ENCODE measurements at places on chromosomes 7 and 10.

DNA sequence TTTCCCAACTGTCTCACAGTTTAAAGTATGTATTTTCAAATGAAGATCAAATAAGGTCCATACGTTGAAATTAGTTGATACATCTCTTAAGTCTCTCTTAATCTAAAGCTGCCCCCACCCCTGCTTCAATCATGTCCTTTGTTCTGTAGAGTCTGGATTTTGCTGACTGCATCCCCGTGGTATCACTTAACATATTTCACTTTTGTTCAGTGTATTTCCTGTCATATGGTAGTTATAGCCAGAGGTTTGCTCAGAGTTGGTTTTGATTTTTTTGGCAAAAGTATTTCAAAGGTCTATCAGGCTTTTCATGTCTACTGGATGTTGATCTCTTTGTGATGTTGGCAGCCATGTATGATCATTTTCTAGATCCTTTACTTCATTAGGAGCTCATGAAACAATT lies 54.4 kb upstream of the ARID5B start:
- no peak for DNase-seq

DNA sequence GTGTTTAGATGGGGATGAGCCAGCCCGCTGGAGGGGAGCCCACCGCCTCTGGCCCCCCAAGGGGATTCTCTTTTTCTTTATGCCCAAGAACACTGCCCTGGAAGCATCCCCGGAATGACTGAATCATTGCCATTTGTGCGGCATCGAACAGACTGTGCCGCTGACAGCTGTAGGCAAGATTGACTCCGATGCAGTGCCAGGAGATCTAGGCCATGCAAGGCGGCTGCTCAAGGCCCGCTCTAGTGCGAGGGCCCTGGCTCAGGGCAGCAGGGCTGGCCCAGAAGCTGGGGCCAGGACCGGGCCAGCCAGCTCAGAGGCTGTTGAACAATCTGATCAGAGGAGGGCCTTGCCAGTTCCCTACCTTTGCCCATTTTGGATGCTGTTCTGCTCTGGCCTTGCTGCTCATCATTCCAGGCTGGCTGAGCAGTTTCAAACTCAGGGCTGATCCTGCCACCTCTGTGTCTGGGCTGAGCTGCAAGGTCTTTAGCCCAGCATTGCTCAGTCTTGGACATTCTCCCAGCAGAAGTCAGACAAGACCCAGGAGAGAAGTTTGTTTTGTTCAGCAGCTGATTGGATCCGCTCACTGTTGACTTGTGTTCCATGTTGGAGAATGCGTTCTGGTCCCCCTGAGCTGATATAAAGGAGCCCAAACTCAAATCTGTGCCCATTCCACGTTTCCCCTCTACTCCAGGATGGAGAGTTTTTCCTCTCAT lies 485.3 kb upstream of the GALNT17 start:
- DNase-seq = no peak

GRCh38 chr10:131556897-131557495 lies 245.5 kb upstream of the TCERG1L start:
- no peak for DNase-seq

DNA sequence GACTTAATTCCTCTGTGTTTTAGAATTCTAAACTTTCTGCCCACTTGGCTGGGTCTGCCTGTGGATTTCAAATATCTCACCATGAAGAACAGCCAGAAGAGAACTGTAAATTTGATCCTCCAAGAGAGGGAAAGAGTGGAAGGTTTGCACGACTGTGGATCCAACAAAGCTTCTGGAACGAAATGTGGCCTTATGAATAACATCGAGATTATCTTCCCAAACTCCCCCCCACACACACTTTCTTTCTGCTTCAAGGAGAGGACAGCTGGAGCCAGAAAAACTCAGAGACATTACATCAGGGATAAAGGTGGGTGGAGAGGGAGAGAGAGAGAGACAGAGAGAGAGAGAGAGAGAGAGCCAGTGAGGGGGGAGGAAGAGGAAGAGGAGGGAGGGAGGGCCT lies 570.1 kb upstream of the MGMT start:
- DNase-seq = no peak

DNA sequence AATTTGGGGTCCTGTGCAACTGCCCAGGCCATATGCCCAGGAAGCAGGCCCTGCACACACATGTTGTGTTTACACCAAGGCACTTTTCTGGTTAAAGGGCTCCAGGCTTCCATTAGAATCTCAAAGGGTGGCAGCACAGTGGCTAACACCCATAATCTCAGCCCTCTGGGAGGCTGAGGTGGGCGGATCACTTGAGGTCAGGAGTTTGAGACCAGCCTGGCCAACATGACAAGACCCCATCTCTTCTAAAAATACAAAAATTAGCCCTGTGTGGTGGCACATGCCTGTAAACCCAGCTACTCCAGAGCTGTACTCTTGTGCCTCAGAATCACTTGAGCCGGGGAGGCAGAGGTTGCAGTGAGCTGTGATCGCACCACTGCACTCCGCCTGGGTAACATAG lies 53.6 kb downstream of the SPOCK2 start:
- DNase-seq = no peak

DNA sequence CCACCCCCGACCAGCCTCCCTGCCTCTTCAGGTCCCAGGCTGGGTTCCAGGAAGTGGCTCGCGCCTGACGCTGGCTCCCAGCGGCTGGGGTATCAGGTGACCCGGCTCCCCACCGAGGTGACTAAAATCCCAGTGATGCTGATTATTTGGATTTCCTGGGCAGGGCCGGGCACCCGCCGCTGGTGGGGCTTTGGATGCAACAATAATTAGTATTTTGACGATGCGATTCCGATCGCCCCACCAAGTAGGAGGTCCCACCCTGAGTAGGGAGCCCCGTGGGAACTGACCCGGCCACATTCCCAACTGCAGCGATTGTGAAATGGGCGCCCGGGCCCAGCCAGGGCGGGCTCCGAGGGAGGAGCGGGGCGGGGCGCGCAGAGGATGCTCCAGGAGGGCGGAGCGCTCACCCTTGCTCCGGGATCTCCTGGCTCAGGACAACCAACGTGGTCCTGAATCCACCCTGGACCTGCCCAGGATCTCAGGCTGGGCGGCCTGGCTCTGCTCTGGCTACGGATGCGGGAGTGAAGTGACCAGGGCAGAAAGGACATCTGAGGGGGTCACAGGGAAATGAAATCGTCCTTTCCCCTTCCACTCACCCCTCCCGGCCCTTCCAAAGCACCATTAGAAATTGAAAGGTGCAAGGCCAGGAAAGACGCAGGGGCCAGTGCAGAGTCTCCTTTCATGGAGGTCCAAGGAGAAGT lies 32.6 kb downstream of the DUSP5 start:
- DNase-seq = no peak

GRCh38 chr10:19800161-19800560 lies 16.1 kb upstream of the PLXDC2 start:
- DNase-seq = no peak

DNA sequence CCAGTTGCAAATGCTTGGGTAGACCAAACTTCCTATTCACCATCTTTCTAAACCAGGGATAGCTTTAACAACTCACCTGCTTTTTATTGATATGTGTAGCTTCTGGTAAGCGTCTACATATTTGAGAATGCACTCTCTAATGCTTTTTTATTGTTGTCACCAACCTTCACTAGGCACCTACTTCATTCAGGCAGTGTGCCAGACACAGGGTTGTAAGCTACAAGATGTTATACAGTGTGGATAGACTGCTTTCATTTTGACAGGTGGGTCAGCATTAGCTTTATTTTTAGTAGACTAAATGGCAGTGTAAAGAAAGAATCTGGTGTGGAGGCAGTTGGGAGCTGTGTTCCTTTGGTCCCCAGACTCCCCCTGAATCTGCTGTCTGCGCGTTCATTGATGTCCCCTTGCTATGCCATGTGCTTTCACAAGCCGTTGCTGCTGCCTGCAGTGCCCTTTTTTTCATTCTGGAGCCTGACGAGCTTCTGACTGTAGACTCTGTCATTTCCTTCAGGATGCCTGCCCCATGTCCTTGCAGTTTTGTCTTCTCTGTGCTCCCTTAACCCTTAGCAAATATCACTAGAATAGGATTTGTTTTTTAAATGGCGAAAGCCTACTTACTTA lies 32.1 kb downstream of the NRF1 start:
- no peak for DNase-seq

DNA sequence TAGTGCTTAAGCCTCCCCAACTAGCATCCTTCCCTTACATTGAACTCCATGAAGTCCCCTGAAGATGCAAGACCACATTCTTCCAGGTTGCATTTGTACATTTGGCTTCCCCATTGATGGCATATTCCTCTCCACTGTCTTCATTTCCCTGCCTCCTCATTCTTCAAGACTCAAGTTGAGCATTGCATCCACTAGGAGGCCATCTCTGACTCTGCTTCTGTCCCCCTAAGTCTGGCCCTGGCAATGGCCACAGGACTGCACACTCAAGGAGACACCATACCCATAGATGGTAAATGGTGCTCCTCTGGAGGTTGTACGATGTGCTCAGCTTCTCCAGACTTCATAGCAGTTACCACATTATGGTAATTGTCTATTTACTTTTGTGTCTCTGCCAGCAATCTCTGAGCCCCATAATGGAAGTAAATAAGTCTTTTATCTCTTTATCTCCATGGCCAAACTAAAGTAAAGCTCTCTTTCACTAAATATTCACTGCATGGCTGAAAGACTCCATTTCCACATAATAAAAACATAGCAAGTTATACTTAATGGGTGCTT lies 112.6 kb downstream of the PTPRZ1 start:
- DNase-seq = no peak

DNA sequence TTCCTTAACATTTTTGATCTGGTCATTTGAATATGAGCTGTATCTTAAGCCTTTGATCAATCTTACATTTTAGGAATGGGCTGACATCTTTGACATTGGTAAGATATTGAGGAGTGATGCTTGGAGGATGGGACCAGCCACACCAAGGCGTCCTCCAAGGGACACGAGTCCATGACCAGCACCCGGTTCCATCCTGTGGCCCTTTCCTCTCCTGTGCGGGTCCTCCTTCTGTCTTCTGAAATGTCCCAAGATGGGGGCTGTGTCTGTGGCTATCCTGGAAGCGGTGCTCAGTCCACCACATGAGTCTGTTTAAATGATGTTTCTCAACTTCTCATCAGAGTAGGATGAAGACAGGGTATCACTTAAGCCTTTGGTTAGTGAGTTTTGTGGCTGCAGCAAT lies 67.3 kb upstream of the SHH start:
- no peak for DNase-seq

DNA sequence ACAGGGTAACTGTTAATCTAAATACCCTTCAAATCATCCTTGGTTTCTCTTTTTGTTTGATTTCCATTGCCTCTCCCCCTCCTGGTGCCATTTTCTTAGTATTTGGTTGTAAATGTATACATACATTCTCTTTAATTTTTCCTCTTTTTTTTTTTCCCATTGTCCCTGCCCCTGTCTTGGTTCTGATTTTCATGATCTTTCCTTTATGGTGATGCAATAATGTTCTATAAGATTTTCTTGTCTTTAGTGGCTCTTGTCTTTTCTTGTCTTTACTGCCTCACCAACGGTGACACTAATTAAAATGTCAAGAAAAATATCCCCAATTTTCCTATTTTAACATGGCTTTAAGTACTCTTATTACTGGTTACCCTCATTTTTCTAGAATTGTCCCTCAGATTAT lies 135.9 kb upstream of the POT1 start:
- DNase-seq = no peak

- no peak for DNase-seq
These were observed 29.8 kb downstream of the ZMIZ1 start for GRCh38 chr10:79098596-79099015.
